GM12891 (cell line): ENCODE measurements at places on chromosomes 1 and 21.

GRCh38 chr21:17853393-17854275 is 34.5 kb upstream of the C21orf91 start:
- DNase-seq = no peak

DNA sequence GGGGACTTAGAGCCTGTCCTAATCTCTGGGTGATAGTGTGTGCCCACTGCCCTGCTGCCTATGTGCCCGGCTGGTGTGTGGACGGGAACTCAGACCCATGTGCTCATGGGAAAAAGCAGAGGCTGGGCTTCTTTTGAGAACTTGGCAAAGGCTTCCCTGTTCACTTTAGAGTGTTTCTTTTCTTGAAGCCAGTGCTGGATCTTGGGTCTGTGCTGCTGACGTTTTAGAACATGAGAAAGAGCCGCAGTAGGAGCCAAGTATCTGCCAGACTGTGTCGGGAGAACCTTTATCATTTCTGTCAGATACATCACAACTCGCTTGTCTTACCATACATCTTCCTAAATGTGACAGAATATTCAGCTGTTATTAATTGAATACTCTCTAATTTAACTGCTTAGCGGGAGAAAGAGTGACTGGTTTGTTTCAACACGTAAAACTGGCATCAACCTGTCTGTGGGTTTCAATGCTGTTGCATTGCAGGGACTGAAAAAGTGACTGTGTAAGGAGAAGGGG is 195.2 kb downstream of the PBX1 start:
- DNase-seq = no peak

GRCh38 chr1:8182034-8182761 is 135.7 kb upstream of the SLC45A1 start:
- no peak for DNase-seq

- no peak for DNase-seq
These were observed 8.0 kb downstream of the OR2L3 start for GRCh38 chr1:248054671-248055070.

DNA sequence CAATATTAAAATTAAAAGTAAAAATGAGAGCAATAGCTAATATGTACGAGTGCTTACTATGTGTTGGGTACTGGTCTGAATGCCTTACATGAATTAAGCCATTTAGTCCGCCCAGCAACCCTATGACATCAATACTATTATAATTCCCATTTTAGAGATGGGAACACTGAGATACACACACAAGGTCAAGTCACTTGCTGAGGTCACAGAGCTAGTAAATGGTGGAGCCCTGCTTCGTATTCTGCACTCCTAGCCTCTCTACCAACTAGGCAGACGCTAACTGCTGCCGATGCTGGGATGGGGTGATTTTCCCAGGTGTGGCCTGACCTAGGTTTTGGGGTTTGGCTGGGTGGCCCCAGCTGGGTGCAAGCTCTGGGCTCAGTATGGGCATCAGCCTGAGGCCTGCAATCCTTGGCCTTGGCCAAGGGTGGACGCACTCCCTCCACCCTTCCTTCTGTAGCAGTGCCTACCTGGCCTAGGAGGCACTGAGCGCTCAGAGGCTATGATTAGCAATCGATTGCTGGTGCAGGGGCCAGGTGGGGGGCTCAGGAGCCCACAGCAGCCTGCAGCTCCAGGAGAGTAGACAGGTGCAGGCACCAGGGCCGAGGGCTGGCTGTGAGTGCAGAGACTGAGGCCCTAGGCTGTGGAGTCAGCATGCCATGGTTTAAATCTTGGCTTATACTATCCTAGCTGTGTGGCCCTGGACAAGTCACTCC is 2.7 kb downstream of the FAM131C start:
- no peak for DNase-seq

DNA sequence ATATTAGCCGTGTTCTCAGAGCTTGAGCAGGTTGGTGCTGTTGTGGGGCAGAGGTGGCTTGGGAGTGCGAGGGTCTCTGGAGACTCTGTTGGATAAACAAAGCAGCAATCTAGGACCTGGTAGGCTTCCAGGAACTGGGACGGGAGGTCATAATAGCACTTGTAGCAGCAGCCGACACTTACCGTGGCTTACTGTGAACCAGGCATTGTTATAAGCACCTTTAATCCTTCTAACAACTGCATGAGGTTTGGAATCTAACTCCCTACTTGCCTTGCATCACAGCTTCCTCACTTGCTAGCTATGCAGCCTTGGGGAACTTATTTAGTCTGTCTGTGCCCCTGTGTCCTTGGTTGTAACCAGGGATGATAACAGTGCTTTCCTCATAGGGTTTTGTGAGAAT is 94.9 kb downstream of the NAV1 start:
- no peak for DNase-seq
